Right renal pelvis (tissue), 4 donors: ENCODE measurements at places on chromosomes 7 and 10.
A peak's percentile ranks its signal among the peaks of the same experiment; 100 is the strongest.

DNA sequence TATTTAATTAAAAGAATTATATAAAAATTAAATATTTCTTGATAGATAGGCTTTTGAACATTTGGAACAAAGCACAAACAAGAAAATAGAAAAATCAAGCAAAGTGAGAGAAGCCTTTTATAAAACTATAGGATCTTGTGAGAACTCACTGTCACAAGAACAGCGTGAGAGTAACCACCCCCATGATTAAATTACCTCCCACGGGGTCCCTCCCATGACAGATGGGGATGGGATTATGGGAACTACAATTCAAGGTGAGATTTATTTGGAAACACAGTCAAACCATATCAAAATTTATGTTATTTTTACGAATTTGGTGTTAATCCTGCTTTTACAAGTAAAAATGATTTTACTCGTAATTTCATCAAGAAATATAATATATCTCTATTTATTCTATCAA lies 1136.1 kb upstream of the POT1 start:
- DNase-seq = no peak

DNA sequence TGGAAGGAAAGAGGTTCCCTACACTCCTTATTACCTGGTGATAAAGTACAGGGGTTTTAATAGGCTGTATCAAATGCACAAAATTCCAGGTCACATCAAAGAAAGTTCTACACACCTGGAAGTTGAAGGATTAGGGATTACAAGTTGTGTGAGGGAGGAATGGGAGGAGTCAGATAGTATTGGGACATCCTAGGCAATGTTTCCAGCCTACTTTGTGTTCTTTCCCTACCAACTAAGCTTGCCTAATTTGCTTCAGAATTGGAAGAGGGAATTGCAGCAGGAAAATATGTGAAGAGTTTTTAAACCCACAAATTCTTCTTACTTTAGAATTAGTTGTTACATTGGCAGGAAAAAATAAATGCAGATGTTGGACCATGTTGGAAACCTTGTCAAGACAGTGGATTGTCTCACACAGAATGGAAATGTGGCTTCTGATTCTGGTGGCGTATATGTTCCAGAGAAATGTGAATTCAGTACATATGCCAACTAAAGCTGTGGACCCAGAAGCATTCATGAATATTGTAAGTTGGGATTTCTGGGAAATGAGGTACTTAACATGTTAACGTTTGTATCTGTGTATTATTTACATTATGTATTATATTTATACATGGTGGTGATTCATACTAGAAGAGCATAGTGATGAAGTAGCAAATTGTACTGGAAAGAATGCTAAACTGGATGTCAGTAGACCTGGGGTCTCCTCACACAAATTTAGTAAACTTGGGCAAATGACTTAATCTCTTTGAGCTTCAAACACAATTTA lies at the start of gene LIPM:
Gene LIPM, plus strand, starts transcription at position 208 of the 763 bp plus-strand sequence. Its CDS starts 167 bp downstream, at position 375.
- DNase-seq = no peak

DNA sequence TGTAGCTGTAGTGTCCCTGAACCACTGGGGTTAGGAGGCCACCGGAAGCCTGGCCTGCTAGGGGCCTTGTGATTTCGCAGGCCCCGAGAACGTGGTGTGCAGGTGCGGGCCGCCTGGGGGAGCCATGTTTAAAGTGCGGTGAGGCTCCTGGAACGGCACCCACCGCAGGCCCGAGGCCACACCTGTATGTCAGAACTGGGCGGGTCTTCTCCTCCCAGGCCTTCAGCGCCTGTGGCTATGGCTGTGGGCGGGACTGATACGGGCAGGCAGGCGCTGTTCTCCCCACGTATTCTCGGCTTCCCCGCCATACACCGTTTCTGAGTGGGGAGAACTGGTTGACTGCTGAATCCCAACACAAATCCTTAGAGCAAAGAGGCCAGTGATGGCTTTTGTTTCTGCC lies 74.8 kb downstream of the DNAJB6 start:
- no peak for DNase-seq

DNA sequence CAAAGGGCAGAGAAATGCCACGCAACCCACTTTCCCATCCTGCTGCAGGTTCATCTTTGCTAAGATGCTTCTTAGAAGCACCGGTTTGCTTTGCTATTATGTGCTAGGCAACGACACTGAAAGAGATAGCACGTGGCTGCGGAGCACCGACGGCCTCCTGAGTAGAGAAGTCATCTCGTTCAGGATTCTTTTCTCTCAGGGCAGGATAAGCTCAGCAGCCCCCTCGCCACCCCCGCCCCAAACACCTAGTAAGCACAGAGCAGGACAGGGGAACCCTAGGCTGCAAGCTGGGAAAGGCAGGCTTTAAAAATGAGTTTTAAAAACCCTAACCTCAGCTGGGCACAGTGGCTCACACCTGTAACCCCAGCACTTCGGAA lies 15.0 kb downstream of the ASB13 start:
- DNase-seq = no peak

- DNase-seq = peak; percentile 33
Observed at GRCh38 chr10:31749981-31750840, 178.4 kb downstream of the ARHGAP12 start.

DNA sequence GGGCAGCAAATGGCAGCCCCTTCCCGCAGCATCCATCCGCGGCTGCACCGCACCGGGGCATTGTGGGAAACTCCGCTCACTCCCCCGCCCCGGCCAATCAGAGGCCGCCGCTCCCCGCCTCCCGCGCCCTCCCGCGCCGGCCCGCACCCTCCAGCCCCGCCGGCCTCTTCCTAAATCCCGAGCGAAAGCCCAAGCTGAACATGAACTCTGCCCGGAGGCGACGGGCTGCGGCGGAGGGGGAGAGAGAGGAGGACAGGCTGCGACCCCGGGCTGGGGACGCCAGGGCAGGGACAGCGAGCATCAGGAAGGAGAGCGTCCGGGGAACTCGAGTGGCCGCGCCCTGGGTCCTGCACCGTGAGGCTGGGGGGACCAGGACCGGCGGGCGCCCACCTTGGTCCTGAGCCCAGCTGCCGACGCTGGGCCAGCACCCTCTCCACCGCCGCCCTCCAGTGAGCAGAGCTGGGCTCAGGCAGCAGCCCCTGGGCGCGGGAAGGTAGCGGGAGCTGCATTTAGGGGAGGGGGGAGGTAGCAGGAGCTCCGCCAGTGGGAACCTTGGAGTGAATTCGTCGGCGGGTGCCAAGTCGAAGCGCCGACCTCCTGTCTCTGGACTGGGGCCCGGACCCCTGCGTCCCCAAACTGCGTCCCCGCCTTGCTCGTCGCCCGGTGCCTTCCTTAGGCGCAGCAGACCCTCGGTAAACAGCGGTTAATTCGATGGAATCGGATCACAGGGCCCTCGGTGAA lies at the start of gene DGKI:
Gene DGKI, minus strand, starts transcription at position 148 of the 741 bp plus-strand sequence.
- DNase-seq = no peak
